Suprapubic skin (tissue), 4 donors: ENCODE measurements at places on chromosomes 6 and 20. TPM values are rescaled to one million over a fixed set of nuclear protein-coding genes. Genes with fewer than 3 reads are reported as not detected.

- DNase-seq, result no peak
- H3K27me3 ChIP-seq, result peaks cover 80% of the 10 kb centered on the region
- H3K4me3 ChIP-seq, result no peak overlapping the region
- H3K27ac ChIP-seq, result no peak overlapping the region
- peaks cover 18% of the 10 kb centered on the region for H3K4me1 ChIP-seq
- no peaks in the 10 kb centered on the region for H3K36me3 ChIP-seq
These were observed 4.7 kb downstream of the MMP9 start for GRCh38 chr20:46013322-46013828.

- no peaks in the 10 kb centered on the region for H3K36me3 ChIP-seq
- H3K4me1 ChIP-seq, result no peaks in the 10 kb centered on the region
- H3K4me3 ChIP-seq, result no peak overlapping the region
- no peaks in the 10 kb centered on the region for H3K27me3 ChIP-seq
These were observed 6.1 kb downstream of the MMP24 start for GRCh38 chr20:35232575-35232974.

The BPIFB1 gene
- total RNA-seq, result not detected

- H3K36me3 ChIP-seq, result no peaks in the 10 kb centered on the region
- H3K27me3 ChIP-seq, result no peaks in the 10 kb centered on the region
- H3K4me3 ChIP-seq, result no peak overlapping the region
- H3K4me1 ChIP-seq, result no peaks in the 10 kb centered on the region
These were observed 32.7 kb downstream of the SERPINB6 start for GRCh38 chr6:2938632-2939083.

GRCh38 chr6:14444295-14444972, 326.9 kb downstream of the CD83 start:
- H3K4me3 ChIP-seq, result no peak overlapping the region
- H3K27ac ChIP-seq, result no peak overlapping the region
- no peaks in the 10 kb centered on the region for H3K36me3 ChIP-seq
- H3K27me3 ChIP-seq, result no peaks in the 10 kb centered on the region
- peaks cover 20% of the 10 kb centered on the region for H3K4me1 ChIP-seq
